Right ventricle myocardium inferior (tissue), 1 donor: ENCODE measurements at places on chromosomes 1 and 21. TPM values are rescaled to one million over a fixed set of nuclear protein-coding genes. Genes with fewer than 3 reads are reported as not detected.

MRPS15 gene
- 114 TPM for total RNA-seq

YY1AP1 gene
- 62.6 TPM for total RNA-seq

SYT14 gene
- not detected for total RNA-seq

ZNF593OS gene
- total RNA-seq: not detected

SPRR2F gene
- not detected for total RNA-seq

CCDC190 gene
- total RNA-seq: 0.35 TPM

VTCN1 gene
- total RNA-seq: not detected

MEX3A gene
- total RNA-seq: 0.24 TPM

YARS1 gene
- 29.8 TPM for total RNA-seq

B3GALT5 gene
- total RNA-seq: 0.16 TPM

SLC44A5 gene
- 1.8 TPM for total RNA-seq

KRTAP12-2 gene
- total RNA-seq: not detected

IQGAP3 gene
- total RNA-seq: 1.2 TPM

WDR64 gene
- total RNA-seq: not detected

OR10Z1 gene
- total RNA-seq: not detected

CYP4X1 gene
- 1.5 TPM for total RNA-seq

CRYAA gene
- total RNA-seq: not detected

NUAK2 gene
- total RNA-seq: 1.1 TPM

RSPH1 gene
- not detected for total RNA-seq

EPHA10 gene
- total RNA-seq: 0.32 TPM

EPHA2 gene
- total RNA-seq: 7.3 TPM

IVL gene
- not detected for total RNA-seq

CTTNBP2NL gene
- 12.5 TPM for total RNA-seq

GUCA2B gene
- not detected for total RNA-seq

CACYBP gene
- 84.2 TPM for total RNA-seq

MX1 gene
- 11.0 TPM for total RNA-seq

CLDN17 gene
- total RNA-seq: not detected

CROCC gene
- total RNA-seq: 6.5 TPM

INTS3 gene
- 33.0 TPM for total RNA-seq

PCP4 gene
- total RNA-seq: 5.4 TPM

TRABD2B gene
- total RNA-seq: 0.57 TPM

AJAP1 gene
- not detected for total RNA-seq

CLIC6 gene
- total RNA-seq: 6.8 TPM

LRRC38 gene
- 0.38 TPM for total RNA-seq

IGSF9 gene
- 0.30 TPM for total RNA-seq

FNDC10 gene
- total RNA-seq: 3.0 TPM

TMEM269 gene
- total RNA-seq: not detected

DNAJC6 gene
- 2.0 TPM for total RNA-seq

CYP4B1 gene
- 19.6 TPM for total RNA-seq

SLC2A5 gene
- total RNA-seq: 3.6 TPM

CELA3A gene
- total RNA-seq: not detected

CDK18 gene
- 180 TPM for total RNA-seq

PTAFR gene
- 2.7 TPM for total RNA-seq

CFAP57 gene
- not detected for total RNA-seq

OPTC gene
- not detected for total RNA-seq

BEND5 gene
- 4.6 TPM for total RNA-seq

RPE65 gene
- total RNA-seq: not detected

DDR2 gene
- 34.4 TPM for total RNA-seq

HEYL gene
- total RNA-seq: 19.8 TPM

TMEM125 gene
- not detected for total RNA-seq

LGR6 gene
- total RNA-seq: 4.1 TPM

SF3B4 gene
- total RNA-seq: 24.8 TPM

EDN2 gene
- total RNA-seq: not detected

TGFBR3 gene
- 36.3 TPM for total RNA-seq

PADI3 gene
- not detected for total RNA-seq

LAPTM5 gene
- 31.5 TPM for total RNA-seq

OR2T29 gene
- total RNA-seq: not detected
